Activated CD4-positive, alpha-beta T cell treated with anti-CD3 and anti-CD28 coated beads for 48 hours (primary cell): ENCODE measurements at places on chromosomes 11 and 22.
A peak's percentile ranks its signal among the peaks of the same experiment; 100 is the strongest.

- no peak for DNase-seq
These were observed 3.6 kb downstream of the TRIM29 start for GRCh38 chr11:120134106-120134930.

DNA sequence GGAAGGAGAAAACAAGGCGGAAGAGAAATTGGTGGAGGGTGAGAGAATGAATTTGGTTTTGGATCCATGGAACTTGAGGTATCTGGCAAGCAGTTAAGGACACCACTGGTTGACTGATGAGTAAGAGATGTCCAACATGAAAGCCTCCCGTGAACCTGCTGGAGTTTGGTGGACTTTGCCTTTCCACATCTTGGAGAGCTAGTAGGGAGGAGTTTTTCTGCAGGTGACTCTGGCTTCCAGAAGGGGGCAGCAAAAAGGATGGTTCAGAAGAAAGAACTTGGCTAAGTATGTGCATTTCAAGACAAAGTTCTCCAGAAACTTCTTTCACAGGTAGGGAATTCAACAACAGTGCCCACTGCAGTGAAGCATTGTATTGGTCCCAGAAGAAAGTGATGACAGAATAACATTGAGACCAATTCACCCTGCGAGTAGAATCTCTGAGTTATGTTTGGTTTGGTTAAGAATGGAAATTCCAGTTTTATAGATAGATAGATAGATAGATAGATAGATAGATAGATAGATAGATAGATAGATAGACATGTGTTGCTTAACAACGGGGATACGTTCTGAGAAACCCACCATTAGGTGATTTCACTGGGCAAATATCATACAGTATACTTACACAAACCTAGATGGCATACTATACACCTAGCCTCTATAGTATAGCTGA, 28.5 kb downstream of the DCDC1 start:
- DNase-seq: peak; percentile 7

- DNase-seq: no peak
These were observed 5.5 kb downstream of the TCIRG1 start for GRCh38 chr11:68044145-68044813.

GRCh38 chr11:72988821-72989220, 153.3 kb downstream of the FCHSD2 start:
- no peak for DNase-seq

DNA sequence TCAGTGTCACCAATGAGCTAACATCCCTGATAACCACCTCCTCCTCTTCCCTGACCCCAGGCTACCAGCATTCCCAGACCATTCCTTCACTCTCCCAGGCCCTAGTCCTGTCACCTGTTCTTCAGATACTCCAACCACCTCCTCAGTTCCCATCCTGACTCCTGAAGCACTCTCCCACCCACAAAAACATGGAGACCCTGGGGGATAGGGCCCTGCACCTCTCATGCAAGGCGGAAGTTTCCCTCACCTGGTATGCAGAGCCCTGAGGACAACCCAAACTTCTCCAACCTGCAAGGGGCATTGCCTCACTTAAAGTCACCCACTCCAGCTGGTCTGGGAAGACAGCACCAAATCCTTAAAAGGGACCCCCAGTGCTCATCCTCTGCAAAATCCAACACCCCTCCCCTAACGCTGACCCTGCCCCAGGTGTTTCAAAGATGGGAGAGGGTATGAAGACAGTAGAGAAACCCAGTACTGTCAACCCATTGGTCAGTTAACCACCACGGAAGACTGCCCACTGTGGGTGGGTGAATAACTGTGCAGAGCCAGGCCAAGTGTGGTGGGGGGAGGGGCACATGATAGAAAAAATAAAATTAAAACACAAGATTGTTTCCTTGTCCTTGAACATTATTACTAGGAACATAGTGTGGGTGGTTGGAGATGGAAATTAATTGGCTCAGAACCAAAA, 1.4 kb downstream of the TNKS1BP1 start:
- DNase-seq: no peak

GRCh38 chr22:45587638-45588505, 83.8 kb upstream of the ATXN10 start:
- DNase-seq: no peak

DNA sequence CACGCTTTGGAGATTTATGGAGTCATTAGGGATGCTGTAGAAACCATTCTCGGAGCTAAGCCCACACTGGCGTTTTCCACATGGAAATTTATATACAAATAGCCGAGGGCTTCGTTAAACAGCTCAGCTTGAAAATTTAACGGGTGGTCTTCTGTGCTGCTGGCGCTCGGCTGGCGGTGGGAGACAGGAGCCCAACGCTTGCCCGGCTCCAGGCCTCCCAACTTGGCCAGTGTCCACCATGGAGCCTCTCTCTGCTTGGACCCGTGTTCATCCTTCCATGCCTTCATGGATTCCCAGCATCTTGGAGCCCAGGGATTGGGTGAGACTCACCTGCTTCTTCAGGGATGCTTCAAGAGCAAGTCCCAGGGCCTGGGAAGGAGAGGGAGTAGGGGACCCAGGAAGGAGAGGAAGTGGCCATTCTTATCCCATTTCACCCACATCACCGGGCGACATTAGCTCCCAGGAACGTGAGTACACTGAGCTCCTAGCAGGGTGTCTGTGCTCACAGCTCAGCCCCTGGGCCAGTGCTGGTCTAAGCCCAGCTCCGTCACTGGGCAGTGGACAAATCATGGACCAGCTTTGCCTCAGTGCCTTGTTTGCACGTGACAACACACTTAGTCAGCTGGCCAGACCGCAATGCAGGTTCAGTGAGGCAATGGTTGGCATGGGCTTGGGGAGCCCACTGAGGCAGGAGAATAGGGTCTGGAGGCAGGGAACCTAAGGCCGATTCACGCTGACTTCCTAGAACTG, 944.3 kb downstream of the BRD1 start:
- DNase-seq: no peak

GRCh38 chr22:37018815-37019308, 385 bp downstream of the TST start:
- DNase-seq: no peak

DNA sequence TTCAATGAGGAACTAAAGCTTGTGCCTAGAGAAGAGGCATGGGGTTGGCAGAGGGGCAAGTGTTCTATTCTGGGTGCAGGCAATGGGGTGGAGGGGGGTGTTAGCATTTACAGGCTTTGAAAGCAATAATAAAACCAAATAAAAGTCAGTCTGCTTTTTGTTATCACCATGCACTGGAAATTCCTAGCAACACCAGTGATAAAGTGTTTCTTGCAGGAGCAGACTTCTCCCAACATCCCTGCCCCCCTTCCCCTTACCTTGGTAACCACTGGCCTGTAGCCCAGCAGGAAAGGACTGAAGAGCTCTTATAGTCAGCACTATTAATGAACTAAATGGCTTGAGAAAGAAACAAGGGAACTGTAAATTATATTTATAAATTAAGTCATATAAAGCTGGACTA, 65.2 kb upstream of the SESN3 start:
- DNase-seq: no peak

DNA sequence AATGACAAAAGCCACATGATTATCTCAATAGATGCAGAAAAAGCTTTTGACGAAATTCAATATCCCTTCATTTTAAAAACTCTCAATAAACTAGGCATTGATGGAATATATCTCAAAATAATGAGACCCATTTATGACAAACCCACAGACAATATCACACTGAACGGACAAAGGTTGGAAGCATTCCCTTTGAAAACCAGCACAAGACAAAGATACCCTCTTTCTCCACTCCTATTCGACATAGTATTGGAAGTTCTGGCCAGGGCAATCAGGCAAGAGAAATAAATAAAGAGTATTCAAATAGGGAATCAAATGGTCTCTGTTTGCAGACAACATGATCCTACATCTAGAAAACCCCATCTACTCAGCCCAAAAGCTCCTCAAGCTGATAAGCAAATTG, 52.0 kb downstream of the CASP12 start:
- DNase-seq: no peak

DNA sequence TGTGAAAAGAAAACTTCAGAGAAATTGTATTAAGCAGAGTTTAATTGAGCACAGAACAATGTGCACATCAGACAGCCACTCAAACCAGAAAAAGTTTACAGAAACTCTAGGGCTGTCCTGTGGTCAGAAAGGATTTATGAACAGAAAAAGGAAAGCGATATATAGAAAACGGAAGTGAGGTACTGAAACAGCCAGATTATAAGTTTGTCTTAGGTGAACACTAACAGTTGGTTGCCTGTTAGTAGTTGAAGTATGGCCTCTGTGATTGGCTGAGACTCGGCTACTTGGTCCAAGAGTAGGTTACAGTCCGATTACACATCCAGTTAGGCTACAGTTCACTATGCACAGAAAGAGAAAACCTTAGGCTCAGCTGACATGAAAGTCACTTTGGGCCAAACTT, 1232.5 kb upstream of the RAG2 start:
- DNase-seq: no peak

DNA sequence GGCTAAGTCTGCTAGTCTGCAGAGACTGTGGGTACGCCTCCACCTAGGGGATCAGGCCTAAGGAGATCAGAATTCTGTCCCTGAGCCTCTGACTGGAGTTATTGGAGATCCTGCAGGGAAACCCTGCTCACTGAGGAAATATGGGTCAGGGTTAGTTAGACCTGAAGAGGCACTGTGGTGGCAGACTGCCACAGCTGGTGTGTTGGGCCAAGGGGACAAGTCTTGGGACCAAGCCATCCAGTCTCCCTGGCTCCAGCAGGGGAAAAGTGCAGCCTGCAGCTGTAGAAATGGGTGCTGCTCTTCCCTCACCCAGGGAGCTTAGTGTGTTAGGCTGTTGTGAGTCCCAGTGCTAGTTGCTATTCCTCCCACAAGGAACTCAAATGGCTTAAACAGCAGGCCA, 334.8 kb upstream of the LARGE1 start:
- DNase-seq: no peak

GRCh38 chr22:38327805-38328204, 10.6 kb upstream of the CSNK1E start:
- no peak for DNase-seq

- DNase-seq: no peak
These were observed 25.9 kb downstream of the PPM1F start for GRCh38 chr22:21926728-21927127.

GRCh38 chr11:126862664-126863243, 137.8 kb downstream of the KIRREL3 start:
- DNase-seq: no peak

DNA sequence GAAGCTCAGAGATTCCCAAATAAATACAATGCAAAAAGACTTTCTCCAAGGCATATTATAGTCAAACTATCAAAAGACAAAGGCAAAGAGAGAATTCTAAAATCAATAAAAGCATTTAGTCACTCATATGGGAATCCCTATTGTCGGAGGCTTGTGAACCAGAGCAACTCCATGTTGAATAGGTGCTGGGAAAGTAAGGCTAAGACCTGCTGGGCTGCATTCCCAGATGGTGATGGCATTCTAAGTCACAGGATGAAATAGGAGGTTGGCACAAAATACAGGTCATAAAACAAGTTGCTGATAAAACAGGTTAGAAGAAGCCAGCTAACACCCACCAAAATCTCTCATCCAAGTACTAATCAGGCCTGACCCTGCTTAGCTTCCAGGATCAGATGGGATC, 84.5 kb downstream of the JRKL start:
- DNase-seq: no peak

DNA sequence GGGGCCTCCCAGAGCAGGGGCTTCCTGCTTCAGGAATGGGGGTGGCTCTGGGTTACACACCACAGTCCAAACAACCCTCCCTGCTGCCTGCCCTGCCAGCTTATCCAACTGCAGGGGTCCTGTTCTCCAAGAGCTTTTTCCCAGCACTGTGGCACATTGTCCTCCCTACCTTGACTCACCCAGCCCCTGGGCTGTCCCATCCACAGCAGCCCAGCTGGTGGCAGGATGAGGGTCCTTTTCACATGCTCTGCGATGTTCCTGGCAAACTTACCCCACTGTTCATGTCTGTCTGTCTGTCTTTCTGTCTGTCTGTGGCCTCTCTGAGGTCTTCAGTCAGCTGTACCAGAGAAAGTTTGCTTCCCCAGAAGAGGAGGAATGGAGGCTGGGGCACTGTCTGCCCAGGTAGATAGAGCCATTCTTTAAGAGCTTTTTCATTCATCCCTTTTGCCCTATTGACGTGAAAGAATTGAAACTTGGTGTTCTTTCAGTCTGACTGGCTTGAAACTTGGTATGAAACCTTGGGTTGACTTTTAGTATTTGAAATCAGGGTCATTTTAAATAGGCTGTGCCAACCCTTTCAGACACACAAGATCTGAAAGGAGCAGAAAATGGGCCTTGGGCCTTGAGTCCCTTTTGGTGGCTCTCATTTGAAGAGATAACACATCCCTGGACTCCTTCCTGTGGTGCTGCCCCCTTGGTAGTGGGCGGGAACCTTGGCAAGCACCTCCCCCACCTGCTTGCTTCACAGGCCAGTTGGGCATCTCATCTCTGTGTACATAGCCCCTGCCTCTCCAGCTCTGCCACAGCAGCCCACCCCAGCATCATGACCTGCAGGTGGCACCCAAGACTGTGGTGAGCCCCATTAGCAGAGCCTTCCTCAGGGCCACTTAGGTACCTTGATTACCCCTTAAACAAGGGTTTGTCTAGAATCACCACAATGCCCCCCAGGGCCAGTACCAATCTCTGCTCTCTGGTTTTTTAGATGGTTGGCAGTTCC, 74.6 kb upstream of the SUSD2 start:
- DNase-seq: peak; percentile 32

- DNase-seq: peak; percentile 42
These were observed 52.5 kb downstream of the TRIM44 start for GRCh38 chr11:35714882-35715627.

GRCh38 chr22:50140615-50141014, 29.9 kb upstream of the PANX2 start:
- DNase-seq: no peak
